ENCODE measurements at places on chromosomes 5 and 9. TPM values are rescaled to one million over a fixed set of nuclear protein-coding genes. Genes with fewer than 3 reads are reported as not detected.

Gene MEGF10
- total RNA-seq: 8.2 TPM

Gene PCDHGA5
- 8.8 TPM for total RNA-seq

Gene LCP2
- 45.2 TPM for total RNA-seq

Gene IFNA13
- total RNA-seq: not detected

Gene SHISAL2B
- not detected for total RNA-seq

- no peak for DNase-seq
These were observed at the start of gene CSF1R for GRCh38 chr5:150085950-150086715. TSS of gene CSF1R (minus strand) at chr5:150086554. CDS start at chr5:150086427, 127 bp downstream.

DNA sequence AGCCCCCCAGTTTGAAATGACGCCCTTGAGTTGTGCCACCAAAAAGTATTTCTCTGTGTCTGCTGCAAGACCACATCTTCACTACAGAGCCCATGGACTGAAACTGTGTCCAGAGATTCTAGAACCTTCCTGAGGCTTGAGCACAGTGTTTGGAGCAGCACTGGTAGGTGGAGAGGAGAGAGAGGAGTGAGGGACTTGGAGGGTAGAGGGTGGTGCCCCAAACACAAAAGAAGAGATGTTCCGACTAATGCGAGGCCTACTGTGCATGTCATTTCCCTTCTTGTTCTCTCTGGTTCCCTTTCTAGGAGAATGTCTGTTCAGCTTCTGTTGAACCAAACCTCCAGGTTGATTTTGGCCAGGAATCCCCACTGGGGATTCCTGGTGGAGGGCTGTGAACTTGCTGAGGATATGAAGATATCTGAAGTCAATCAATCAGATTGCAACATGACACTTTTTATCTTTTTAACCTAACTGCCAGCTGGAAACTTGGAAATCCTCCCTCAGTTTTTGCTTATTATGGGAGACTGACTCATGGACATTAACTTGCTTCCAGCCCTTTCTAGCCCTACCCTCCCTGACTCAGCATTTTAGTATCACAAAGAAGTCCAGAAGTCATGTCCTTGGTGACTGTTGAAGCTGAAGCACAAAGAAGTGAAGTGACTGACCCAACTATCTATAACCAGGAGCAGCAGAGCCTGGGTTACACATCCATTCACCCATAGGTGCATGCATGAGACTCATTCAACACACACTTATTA lies 154.5 kb downstream of the NR3C1 start:
- DNase-seq: no peak

DNA sequence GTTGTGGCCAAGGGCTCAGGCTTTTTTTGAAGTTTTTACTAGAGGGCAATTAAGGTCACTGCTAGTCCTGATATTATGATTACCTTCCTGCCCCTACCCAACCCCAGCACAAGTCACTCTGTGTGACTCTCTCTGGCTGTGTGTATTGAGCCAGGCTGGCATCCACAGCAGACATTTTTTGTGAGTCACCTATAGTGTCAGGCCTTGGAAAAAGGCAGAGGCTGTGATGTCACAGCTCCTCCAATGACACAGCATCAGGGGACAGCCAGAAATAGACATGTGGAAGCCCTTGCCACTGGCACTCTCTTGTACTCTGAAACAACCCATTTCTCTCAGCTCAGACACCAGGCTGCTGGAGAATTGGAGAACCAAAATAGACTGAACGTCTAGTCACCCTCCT lies 145.4 kb downstream of the NMUR2 start:
- no peak for DNase-seq

DNA sequence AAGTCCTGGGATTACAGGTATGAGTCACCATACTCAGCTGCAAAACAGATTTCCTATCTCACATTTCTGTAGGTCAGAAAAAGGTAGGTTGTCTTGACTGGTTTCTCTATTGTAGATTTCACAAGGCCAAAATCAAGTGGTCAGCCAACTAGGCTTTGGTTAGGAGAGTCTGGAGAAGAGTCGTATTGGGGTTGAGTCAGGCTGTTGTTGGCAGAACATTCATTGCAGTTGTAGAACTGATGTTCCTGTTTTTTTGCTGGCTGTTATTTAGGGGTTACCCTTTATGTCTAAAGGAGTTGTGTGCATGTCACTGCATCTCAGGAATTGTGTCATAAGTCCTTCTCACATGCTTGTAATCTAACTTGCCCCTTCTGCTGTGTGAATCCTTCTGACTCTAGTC lies 814.2 kb upstream of the GRAMD2B start:
- no peak for DNase-seq

GRCh38 chr9:76359365-76359764 lies 34.9 kb downstream of the RFK start:
- no peak for DNase-seq

Data from sciatic nerve (tissue), 2 donors.